ENCODE measurements at places on chromosomes 2 and 18.

DNA sequence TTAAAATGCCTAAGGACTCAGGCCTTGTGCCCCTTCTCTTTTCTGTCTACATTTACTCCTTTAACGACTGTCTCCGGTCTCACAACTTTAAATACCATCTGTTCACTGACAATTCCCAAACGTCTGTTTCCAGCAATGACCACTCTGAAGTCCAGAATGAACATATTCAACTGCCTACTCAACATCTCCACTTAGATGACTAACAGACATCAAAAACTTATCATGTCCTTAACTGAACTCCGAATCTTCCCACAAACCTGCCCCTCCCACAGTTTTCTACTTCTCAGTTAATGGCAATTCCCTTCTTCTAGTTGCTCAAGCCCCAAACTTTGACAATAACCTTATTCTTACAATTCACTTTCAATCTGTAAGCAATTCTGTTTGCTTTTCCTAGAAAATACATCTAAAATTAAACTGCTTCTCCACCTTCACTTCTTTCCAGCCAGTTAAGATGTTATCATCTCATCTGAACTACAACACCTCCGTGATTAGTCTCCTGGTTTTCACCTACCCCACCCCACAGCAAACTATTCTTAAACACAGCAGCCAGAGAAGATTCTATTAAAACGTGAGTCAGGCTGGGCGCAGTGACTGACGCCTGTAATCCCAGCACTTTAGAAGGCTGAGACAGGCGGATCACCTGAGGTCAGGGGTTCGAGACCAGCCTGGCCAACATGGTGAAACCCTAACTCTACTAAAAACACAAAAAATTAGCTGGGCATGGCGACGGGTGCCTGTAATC, 2.8 kb downstream of the C1D start:
- no peak for DNase-seq

DNA sequence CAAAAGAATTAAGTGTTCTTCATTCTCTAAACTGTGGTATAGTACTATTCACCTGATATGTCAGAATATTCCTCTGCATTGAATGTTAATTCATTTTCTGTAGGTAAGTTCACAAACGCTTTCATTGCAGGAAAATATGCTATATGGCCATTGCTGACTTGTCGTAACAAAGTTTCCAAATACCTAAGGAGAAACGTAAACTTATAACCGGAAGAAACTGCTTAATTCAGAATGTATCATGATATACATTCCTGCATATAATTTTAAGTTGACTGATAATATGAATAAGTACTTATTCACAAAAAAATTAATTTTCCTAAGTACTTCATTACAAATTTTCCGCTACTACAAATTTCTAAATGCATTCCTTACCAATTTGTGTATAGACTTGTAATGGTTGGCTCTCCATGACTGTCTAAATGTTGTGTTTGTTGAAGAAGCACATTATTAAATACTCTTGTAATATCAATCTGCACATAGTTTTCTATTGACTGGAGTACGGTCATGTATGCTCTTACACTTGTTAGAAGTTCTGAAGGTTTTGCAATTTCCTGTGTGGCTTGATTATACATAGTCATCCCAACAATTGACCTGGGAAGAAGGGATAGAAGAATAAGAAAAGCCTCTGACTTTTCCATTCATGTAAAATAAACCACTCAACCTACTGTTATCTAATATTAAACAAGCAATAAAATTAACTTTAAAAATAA, 85.4 kb downstream of the NCKAP1 start:
- no peak for DNase-seq

DNA sequence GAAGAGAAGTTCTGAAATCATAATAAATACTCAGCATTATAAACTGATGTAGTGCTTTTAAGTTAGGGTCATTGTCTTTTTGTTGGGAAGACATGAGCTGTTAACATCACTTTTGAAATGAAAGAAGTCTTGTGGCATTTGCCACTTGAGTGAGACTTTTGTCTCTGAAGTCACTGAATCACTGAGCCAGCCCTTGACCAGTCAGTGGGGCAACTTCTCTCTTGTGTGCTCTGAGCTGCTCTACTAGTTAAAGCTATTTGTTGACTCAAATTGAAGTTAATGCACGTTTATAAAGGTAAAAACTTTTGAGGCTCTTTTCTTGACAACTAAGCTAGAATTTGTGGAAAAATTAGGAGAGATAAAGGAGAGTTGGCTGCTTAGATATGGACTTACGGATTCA, 6.7 kb downstream of the WDR43 start:
- DNase-seq: no peak

DNA sequence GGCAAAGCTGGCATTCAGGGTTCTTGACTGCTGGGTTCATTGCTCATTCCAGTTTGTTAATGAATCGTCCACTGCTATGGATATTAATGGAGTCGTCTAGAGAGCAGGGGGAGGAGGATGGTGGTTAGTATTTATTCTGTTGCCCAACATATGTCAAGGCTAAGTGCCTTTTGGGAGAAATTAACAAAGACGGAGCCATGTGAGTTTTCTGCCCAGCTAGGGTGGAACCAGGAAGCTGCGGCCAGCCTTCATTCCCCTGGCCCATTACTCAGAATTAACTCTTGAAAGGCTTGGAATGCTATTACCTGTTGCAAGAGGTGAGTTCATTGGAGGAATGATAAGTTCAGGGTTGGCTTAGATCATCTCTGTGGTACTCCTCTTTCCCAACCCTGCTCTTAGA, 19.3 kb downstream of the IGFBP2 start:
- no peak for DNase-seq

DNA sequence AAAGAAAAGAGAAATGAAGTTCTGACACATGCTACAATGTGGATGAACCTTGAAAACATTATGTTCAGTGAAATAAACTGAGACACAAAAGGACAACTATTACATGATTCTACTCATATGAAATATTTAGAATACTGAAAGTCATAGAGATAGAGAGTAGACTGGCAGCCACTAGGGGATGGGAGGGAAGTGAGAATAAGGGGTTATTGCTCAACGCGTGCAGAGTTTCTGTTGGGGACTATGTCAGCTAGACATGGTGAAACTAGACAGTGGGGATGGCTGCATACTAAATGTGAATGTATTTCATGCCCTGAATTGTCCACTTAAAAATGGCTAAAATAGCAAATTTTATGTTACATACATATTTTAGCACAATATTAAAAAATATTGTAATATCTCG, 108.7 kb upstream of the ATL2 start:
- no peak for DNase-seq

- no peak for DNase-seq
These were observed 295.6 kb downstream of the ZNF385B start for GRCh38 chr2:179565807-179566206.

DNA sequence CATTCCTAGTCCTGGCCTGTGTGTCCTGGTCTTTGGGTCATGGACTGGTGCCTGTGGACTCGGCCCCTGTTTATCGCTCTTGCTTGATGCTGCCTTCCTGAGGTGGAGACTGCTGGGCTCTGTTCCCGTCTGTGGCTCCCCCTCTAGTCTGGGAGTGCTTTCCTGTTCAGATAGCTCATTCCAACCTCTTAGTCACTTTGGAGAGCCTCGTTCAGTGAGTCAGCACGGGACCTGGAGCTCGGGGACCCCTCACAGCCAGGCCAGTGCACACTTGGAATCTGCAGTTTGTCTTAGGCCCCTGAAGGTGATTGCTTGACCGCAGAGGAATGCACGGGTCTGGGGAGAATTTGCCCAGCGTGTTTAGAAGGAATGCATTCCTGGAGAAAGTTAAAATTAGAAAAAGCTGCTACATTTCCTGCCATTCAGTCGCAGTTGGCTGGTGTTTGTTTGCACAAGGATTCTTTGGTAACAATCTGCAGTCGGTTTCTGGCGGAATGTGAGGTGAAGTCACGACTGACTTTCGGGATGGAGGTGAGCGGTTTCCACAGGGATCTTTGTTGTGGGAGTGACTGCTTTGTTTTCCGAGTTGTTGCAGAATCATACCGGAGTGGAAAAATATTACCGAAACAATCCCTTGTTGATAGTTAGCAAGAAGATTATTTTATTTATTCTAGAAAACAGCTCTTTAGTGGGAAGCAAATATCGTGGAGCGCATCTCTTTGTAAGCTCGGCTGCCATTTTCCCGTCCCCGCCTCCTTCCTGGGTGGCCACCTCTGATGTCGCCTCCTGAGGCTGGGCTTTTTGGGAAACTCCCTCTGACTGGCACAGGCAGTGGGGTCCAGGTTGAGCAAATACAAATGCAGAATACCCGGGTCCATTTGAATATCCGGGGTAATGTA, 29.6 kb downstream of the SH3BP4 start:
- no peak for DNase-seq

DNA sequence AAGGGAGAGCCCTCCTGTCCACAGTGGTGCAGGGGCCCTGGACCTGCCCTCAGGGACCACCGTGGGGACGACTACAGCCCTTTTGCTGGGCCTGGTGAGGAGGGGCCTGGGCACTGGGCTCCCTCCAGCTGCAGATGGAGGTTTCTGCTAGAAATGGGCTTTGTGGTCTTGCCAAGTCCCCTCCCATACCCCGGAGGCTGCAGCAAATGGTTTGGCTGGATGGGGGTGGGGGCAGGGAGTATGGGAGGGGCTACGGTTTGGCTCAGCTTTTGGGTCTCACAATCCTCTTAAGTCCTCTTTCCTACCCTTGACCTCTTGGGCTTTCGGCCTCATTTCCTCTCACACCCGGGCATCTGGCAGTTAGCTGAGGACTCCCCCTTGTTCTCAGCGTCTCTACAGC, 21.7 kb downstream of the TET3 start:
- DNase-seq: no peak

DNA sequence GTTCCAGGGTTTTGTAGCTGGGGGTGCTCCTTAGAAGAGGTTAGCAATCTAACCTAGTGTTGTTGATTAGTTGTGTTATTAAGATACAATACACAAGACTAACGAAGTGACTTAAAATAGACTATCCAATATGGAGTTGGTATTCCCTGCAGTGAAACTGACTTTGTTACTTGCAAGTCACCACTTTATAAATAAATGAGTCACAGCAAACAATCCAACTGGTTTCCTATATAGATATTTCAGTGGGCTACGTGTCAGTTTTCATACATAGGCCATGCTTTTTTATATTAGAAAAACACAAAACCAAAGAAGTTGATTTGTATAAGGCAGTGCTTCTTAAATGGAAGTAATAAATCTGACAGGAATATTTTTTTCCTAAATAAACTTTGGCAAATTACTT, 274.0 kb downstream of the CAMKMT start:
- no peak for DNase-seq

GRCh38 chr2:151614159-151614558, 120.1 kb downstream of the NEB start:
- no peak for DNase-seq

- DNase-seq: no peak
These were observed 145.2 kb upstream of the SYT4 start for GRCh38 chr18:43422518-43422917.

DNA sequence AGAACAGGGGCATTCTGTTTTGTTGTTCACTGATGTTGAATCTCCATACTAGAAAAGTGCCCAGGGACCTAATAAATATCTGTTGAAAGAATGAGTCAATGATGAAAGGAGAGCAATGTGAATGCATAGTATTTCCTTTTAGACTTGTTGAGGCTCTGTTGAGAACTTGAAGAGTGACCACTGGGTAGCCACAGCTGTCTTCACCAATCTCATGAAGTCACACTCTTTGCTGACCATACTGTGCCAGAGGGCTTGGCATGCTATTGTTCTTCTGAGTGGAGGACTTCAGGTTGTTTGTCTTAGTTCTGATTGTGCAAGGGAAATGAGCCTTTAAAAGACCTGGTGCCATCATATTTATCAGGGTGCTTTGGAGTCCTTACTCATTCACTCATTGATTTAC, 41.6 kb upstream of the NT5C1B start:
- DNase-seq: no peak

- DNase-seq: no peak
These were observed 120.4 kb downstream of the RNF144A start for GRCh38 chr2:7037340-7038333.

- no peak for DNase-seq
These were observed 58.0 kb downstream of the TMEM163 start for GRCh38 chr2:134660626-134661402.

- no peak for DNase-seq
These were observed 62.9 kb upstream of the IGFBP2 start for GRCh38 chr2:216570357-216570756.

DNA sequence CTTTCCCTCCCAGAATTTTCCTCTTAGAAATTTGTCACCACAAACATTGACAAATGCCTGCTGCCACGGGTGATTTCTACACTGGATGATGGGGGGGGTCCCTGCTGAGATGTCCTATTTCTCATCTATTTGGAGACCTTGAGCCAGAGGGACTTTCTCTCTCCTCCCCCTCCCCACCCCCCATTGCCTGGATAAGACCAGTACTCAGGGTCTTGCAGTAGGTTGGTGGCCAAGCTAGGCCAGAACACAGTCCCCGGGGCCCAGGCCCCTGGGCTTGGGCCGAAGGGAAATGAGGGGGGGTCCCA, 560 bp upstream of the DUSP2 start:
- no peak for DNase-seq

GRCh38 chr18:27608742-27609141, 423.6 kb upstream of the CHST9 start:
- DNase-seq: no peak

GRCh38 chr2:21251216-21251980, 127.6 kb downstream of the TDRD15 start:
- no peak for DNase-seq

GRCh38 chr2:135163306-135163705, 111.2 kb downstream of the RAB3GAP1 start:
- DNase-seq: no peak

GRCh38 chr2:112783187-112783714, 1.0 kb downstream of the IL1A start:
- DNase-seq: no peak

GRCh38 chr18:48792141-48792540, 158.6 kb downstream of the SMAD7 start:
- DNase-seq: no peak

DNA sequence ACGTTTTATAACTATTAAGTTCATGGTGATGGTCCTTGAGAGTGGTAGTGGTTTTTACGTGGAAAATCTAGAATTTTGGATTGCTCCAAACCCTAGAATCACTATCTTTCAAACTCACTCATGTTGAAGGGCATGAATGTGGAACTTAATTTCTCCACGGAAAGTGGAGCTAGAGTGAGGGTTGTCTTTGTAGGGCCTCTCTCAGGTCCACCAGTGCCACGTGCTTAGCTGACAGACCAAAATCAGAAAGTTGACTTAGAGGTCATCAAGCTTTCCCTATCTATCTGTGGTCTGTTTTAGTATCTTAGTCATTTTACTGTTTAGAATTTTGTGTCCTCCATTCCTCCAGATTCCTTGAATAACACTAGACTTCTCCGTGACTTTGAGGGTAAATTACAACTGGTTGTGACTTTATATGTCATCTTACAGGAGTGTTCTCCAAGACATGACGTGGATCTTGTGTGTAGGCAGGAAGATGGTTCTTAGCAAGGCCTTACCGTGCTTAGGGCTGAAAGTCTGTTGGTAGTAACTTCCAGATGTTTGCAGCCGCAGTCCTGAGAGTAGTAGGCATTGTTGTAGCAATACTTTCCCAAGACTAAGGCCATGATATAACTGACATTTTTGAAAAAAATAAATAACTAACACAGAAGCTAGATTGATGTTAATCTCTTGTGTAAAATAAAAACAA, 26.8 kb downstream of the DIS3L2 start:
- DNase-seq: no peak

Measured in stimulated activated CD8-positive, alpha-beta memory T cell treated with anti-CD3 and anti-CD28 coated beads, Interleukin-7, amount 100 ng/mL, for 1 hour (primary cell).